ENCODE measurements at places on chromosomes 4 and X.

DNA sequence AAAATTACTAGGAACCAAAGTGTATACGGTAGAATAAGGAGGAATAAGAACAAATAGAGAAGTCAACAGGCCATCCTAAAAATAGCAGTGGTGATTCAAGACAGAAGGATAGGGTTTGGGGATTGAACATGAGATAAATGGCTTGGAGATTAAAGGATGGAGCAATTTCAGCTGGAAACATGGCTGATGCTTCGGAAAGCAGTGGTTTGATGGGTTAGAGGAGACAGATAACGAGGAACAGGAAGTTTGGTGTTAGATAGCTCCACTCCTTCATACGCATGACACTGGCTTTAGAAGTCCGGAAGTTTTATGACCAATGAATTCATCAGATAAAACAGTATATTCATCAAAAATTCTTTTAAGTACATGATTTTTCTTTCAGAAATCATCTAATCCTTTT, 70.8 kb upstream of the GALNTL6 start:
- no peak for DNase-seq

DNA sequence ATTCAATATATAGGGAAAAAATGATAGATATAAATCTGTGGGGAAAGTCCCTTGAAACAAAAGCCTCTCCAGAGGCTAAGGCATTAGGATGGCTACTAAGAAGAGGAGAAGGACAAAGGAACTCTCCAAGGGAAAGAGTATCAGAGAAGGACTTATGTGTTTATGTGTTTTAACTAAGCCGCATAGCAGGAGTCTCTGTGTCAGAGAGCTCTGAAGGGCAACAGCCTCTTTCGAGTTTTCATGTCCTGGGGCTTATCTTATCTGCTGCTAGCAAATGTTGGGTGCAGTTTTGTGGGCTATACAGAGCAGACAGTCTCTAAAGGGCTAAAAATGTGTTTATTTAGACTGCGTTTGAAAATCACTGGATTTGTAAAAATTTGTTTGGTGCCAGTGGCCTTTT, 1145.6 kb upstream of the DIAPH2 start:
- no peak for DNase-seq

- no peak for DNase-seq
Observed at GRCh38 chr4:80073473-80074008, 512 bp upstream of the ANTXR2 start.

DNA sequence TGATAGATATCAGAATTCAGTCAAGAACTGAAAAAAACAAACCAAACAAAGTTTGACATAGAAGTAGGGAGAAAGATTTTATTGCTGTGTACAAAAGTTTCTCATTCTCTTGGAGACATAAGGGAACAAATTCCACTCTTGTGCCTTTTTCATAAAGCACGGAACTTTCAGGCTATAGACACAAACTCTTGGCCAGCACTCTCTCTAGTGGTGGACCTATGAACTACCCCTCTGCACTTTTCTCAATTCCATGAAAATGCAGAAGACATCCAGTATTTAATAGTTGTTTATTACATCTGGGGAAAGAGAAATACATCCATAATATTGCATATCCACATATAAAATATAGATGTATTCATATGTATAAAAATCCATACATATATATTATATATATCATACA, 291.6 kb upstream of the HS3ST1 start:
- DNase-seq = no peak

DNA sequence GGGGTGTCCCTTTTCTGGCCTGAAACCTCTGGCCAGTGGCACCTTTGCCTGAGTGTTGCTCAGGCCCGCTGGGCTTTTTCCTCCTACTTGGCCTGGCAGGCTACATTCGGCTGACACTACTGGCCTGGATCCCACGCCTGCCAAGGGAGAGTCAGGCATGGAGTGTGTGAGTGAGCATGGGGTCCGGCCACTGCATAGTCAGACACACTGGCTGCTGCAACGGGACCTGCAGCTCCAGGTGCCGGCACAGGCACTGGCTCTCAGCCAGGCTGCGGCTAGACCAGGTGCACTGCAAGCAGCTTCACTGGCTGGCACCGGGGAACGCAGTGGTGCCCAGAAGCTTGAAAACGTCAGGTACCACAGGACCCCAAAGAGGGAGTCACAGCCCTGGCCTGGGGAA, 434.9 kb downstream of the ARHGAP24 start:
- DNase-seq = no peak

DNA sequence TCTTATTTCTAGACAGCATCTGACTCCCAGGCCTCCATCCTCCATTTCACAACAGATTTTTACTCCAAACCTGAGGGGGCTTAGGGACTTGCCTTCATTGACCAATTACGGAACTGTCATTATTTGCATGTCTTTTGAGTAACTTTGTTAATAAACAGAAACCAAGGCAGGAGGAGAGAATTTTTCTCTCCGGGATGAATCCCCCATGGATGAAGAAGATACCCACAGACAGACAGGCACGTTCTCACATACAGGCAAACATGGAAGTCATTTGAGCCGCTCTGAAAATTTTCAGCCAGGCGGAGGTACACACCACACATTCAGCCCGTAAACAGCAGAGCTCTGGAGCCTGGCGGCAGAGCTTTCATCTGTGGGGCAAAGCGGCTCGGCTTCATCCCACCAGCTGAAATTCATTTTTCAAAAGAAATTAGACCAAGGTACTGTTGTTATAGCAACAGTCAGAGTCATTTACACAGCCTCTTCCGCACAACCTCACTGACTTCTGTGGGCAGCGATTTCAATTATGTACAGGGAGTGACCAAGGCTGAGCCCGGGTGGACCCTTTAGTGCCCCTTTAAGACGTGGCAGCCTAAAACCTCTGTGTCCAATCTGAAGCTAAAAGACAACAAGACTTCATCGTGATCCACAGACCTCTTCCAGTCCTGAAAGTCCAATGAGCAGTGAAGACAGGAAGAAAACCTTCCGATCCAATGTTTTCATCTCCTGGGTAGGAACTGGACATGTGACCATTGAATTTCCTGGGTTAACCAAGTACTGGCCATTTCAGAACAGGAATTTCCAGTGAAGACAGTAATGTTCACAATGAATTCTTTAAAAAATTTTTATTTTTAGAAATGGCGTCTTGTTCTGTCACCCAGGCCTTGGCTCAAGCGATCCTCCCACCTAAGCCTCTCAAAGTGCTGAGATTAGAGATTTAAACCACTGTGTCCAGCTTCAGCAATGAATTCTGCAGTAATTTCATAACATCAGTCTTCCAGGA, 237.0 kb downstream of the MGST2 start:
- DNase-seq = no peak

GRCh38 chr4:46329118-46329976, 60.6 kb downstream of the GABRA2 start:
- no peak for DNase-seq

DNA sequence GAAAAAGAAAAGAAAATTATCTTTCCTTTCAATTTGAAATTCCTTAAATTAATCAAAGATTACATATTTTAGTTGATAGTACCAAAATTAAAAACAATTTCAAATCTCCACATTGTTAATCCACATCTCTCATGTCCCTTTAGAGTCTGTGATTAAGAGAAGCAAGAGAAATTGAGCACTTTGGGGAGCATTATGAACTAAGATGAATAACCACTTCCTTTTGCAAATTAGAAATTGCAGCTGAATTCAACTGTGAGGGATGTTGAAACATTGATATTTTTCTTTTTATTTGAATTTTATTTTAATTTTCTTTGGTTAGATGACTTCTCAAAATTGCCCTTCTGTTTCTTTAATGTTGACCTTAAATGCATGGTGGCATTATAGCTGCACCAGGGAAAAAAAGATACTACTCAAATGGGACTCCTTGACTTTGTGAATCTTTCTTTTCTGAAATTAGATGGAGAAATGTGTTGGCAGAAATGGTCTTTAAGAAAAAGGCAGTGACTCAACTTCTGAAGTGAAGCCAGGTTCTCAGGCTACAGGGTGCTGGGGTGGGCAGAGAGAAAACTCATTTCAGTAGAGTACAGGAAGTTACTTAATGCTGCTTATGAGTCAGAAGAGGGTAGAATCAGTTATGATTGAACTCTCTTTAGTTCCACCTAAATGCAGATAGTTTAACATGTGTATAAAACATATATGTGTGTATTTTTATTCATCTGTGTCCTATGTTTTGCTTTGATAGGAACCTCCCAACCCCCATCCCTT, 92.0 kb upstream of the TNIP3 start:
- peak; percentile 10 for DNase-seq

DNA sequence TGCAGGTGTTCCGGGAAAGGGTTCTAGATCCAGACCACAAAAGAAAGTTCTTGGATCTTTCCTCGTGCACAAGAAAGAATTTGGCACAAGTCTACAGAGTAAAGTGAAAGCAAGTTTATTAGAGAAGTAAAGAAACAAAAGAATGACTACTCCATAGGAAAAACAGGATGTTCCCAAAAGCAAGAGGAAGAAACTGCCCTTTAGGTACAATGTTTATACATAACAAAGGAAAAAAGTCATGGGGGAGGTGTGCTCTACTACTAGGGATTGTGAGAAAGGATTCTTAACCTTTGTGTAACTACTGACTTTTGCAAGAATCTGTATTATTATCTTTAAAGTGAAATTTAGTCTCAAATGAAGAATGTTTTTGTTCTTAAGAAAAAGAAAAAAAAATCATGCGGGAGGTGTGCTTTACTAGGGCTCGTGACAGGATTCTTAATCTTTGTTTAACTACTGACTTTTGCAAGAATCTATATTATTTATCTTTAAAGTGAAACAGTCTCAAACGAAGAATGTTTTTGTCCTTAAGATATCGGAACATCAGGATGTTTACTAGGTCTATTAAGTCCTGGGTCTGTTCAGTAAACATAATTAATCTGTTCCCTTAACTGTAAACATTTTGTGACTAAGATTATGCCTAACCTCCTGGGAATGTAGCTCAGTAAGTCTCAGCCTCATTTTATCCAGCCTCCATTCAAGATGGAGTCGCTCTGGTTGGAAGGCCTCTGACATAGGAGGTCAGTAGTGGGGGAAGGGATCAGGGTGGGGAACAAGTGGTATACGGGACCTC, 110.4 kb upstream of the BEND4 start:
- DNase-seq = no peak

GRCh38 chrX:29627833-29628232, 587.5 kb upstream of the MAGEB2 start:
- DNase-seq = no peak

GRCh38 chr4:17664755-17665154, 50.3 kb downstream of the MED28 start:
- no peak for DNase-seq

DNA sequence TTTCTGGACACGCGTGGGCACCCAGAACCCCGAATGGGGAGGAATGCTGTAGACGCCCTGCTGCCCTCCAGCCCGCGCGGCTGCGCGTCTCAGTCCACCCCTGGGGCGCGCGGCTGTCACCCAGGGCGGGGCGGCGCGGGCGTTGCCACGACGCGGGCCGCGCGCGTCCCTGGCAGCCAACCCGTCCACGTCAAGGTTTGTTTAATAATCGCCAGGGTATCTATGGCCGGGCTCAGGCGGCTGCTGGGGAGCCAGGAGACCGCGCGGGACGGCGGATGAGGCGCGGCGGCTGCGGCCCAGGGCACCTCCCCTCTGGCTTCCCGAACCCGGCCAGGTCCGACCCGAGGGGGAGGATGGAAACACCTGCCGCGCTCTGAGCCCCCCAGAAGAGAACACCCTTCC, at the start of gene SPATA18:
TSS of gene SPATA18 (plus strand) at position 92 of the 402 bp plus-strand sequence. CDS start 401 bp downstream, outside the sequence.
- DNase-seq = no peak

DNA sequence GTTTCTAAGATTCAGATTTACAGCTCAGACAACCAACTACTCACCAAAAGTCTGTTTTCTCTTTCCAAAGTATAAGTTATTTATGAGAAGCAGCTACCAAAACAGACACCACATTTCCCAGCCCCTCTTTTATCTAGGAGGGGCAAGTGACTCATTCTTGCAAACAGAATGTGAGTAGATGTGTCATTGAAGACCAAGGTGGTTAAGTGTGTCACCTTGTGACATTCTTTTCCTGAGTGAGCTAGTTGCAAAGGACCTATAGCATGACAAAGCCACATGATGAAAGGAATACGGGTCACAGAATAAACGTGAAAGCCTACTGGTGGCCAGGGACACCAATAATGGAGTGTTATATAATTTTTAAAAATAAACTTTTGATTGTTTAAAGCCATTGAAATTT, 50.0 kb downstream of the SLC7A11 start:
- no peak for DNase-seq

GRCh38 chr4:72805284-72805683, 236.3 kb upstream of the ADAMTS3 start:
- no peak for DNase-seq

DNA sequence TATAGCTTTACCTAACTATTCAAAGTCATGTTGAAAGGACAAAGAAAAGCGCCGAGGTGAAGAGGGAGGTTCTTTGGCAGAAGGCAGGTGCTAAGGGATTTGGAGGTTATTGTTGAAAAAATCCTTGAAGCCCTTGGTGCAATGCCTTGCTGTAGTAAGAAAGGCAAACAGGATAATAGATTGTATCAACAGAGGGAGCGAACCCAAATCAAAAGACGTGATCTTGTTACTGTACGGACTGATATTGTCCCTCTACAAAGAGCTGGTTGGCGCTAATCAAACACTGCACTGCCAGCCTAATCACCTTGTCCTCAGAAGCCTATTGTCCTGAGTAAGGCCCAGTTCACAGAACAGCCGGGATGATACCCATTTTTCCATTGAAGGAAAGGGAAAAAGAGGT, 182.9 kb downstream of the ZIC3 start:
- no peak for DNase-seq

DNA sequence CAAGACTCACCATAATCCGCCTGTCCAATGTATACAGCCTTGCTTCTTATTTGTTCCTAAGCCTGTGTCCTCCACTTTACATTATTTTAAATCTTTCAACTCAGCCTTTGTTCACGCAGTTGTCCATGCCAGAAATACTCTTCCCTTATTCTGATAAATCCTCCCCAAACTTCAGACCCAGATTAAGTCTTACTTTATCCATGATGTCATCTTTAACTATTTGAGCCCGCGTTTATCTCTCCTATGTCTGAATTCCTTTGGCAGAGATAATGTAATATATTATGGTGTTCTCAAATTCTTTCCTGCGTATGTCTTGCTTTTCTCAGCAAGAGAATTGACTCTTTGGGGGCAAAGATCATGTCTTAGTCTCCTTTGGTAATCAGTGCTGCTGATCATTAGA, 129.6 kb downstream of the LUZP4 start:
- DNase-seq = no peak

- peak; percentile 19 for DNase-seq
Observed at GRCh38 chrX:39309721-39310152, 508.5 kb downstream of the MID1IP1 start.

- DNase-seq = no peak
Observed at GRCh38 chr4:184261246-184261645, 43.6 kb upstream of the ENPP6 start.

DNA sequence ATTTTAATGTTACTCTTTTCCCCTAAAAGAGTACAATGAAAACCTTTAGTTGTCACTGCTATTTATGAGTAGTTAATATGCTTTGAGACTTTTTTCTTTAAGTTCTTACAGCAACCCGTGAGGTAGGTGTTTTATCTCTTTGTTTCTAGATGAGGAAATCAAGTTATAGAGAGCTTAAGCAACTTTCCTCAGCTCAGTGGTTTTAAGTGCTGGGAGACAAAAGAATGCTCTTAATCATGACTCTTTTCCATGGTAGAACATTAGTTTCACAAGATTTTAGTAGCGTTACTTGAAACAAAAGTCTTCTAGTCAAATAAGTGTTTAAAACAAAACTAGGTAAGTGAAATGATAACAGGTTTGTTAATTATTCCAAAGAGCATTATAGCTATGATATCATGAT, 354.7 kb upstream of the PITX2 start:
- no peak for DNase-seq

- DNase-seq = no peak
Observed at GRCh38 chr4:159104694-159105414, 2.0 kb downstream of the RAPGEF2 start.
